ENCODE measurements at places on chromosomes 5 and 9.

DNA sequence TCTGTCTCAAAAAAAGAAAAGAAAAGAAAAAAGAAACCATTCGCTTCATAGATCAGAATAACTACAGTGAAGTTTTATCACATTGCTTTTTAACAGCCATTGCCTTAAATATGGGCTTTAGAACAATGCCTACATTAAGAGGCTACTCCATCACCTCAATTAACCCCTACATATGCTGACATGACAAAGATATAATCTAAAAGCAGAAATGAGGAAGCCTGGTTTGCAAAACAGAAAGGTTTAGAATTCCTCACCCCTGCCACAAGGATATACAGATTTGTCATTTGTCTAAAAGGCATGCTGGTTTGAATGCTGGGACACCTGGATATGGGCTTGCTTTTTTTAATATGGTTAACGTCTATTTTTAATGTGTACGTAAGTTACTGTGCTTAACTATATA, 1353.0 kb upstream of the C9orf72 start:
- DNase-seq: no peak

DNA sequence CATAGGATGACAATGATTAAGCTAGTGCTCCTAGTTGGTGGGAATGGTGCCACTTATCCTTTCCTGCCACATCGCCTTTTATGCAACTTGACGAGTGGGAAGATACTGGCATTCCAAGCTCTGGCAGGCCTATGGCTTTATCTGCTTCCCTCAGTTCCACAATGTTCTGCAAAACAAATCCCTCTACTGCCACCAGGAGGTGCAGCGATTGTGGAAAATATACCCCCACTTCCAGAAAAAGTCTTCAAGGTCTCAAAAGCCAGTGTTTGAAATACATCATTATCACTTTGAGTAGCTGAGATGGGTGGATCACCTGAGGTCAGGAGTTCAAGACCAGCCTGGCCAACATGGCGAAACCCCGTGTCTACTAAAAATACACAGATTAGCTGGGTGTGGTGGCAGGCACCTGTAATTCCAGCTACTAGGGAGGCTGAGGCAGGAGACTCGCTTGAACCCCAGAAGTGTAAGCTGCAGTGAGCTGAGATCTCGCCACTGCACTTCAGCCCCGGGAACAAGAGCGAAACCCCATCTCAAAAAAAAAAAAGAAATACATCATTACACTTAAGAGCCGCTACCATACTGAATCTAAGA, 3.4 kb downstream of the CLINT1 start:
- DNase-seq: peak; percentile 49

GRCh38 chr5:76256116-76256889, 146.8 kb upstream of the IQGAP2 start:
- peak; percentile 75 for DNase-seq

- DNase-seq: no peak
Measured at GRCh38 chr5:174664180-174664850, 60.1 kb upstream of the MSX2 start.

DNA sequence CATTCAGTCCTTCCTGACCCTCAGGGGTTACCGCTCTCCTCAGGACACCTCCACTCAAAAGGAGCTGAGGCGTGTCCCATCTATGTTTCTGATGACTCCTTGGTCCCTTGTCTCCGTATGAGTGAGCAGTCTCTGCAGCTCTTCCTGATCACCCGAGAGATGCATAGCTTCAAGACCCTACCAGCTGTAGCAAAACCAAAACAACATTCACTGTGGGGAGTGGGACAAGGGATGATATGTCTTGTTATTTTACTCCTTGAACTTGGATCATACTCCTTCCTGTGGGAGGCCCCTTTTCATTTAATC, 14.4 kb downstream of the GLDC start:
- no peak for DNase-seq
